ENCODE measurements at places on chromosomes 16 and 17.

GRCh38 chr16:2095918-2096582 is 39.6 kb downstream of the PKD1 start:
- DNase-seq = no peak

GRCh38 chr17:77096570-77097214 is 44.1 kb upstream of the SEC14L1 start:
- no peak for DNase-seq

DNA sequence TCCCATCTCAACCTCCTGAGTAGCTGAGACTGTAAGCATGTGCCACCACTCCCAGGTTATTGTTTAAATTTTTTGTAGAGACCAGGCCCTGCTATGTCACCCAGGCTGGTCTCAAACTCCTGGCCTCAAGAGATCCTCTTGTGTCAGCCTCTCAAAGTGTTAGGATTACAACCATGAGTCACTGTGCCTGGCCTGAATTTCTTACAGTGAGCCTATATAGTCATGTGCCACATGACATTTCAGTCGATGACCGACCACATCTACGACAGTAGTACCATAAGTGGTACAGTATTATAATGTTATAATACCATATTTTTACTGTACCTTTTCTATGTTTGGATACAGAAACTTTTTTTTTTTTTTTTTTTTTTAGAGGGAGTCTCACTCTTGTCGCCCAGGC is 195.3 kb downstream of the STX8 start:
- DNase-seq = no peak

- DNase-seq = no peak
These were observed 33.0 kb upstream of the FOXJ1 start for GRCh38 chr17:76174037-76174436.

- no peak for DNase-seq
These were observed 15.3 kb downstream of the NLK start for GRCh38 chr17:28057731-28058246.

- no peak for DNase-seq
These were observed 159.4 kb upstream of the HSBP1 start for GRCh38 chr16:83648347-83648746.

DNA sequence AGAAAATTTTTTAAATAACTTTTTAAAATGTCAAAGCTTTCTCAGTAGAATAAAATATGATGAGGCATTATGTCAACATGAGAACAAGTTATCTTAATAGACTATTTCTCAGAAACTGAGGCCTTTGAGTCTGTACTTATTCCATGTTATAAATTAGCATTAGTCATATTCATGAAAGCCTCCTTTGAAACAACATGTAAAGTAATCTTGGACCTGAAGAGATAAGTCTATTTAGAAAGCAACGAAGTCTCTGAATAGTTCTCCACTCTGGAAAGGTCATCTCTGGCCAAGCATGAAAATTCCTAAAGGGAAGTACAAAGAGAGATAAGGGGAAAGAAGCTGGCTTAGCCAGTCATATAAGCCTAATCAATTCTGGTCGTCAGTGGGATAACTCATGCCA is 150.8 kb downstream of the CYB561 start:
- DNase-seq = no peak

DNA sequence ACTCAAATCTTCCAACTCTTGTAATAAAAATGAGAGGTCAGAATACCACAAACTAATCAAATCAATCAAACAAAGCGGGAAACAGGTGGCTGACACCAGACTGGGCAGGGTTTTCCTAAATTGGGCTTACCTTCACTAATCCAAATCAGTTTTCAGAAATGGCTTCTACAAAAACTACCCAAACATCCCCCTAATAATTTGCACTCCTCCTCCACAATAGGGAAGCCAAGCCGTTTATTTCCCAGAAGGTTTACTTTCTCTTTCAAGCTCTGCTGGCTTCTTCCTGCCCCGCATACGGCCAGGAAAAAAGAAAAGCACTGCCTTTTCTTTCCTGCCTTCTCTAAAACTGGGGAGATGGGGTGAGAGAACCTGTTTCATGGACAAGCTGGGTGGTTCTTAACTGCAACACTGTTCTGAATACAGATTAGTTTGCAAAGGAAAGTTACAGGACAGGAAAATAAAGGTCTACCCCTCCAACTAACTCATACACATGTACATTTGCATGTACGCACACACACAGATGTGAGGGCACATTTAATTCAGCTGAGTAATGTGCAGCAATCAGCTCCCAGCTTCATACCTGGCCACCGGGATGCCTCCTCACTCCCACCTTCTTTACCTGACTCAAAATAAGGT is 9.2 kb downstream of the STAT3 start:
- DNase-seq = no peak

GRCh38 chr17:1617620-1618174 is 10.9 kb downstream of the SLC43A2 start:
- no peak for DNase-seq

- DNase-seq = no peak
These were observed 229.0 kb upstream of the GSE1 start for GRCh38 chr16:85383836-85384832.

- no peak for DNase-seq
These were observed 54.3 kb upstream of the JPH3 start for GRCh38 chr16:87548046-87548445.

GRCh38 chr17:76912421-76913164 is 44.4 kb downstream of the MGAT5B start:
- no peak for DNase-seq

DNA sequence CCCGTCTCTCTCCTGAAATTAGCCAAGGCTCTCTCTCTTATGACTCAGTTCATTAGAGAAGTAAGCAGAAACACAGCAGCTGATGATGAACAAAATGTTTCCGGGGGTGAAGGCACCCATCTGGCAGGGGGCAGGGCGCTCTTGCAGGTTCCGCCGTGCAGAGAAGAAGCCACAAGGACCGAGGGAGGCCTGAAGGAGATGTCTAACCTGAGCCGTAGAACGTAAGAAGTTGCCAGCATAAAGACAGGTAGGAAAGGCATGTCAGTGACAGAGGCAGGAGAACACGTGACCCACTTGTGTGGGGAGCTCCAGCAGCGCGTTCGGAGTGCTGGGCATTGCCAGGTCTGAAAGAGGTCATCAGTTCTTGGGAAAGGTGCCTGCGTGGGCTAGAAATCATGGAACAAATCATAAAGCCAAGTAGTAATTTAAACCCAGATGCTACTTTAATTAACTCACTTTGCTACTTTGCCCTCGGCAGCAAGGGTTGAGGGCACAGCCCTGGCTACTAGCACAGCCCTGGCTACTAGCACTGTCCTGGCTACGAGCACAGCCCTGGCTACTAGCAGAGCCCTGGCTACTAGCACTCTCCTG is 198.6 kb downstream of the RPTOR start:
- no peak for DNase-seq

DNA sequence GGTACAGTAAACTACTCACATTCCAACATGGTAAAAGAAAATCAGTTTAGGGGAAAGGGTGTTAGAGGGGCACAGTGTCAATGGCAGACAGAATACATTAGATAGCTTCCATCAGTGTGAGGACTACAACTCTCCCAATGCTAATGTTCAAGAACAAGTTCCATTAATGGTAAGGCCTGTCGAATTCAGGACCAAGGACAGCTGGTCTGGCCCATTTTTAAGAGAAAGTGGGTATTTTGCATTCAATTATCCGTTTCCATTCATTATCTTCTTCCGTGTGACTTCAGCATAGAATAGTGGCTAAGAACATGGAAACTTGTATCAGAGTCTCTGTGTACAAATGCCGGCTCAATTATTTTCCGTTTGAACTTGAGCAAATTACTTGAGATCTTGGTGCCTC is 98.4 kb downstream of the XYLT1 start:
- DNase-seq = no peak

DNA sequence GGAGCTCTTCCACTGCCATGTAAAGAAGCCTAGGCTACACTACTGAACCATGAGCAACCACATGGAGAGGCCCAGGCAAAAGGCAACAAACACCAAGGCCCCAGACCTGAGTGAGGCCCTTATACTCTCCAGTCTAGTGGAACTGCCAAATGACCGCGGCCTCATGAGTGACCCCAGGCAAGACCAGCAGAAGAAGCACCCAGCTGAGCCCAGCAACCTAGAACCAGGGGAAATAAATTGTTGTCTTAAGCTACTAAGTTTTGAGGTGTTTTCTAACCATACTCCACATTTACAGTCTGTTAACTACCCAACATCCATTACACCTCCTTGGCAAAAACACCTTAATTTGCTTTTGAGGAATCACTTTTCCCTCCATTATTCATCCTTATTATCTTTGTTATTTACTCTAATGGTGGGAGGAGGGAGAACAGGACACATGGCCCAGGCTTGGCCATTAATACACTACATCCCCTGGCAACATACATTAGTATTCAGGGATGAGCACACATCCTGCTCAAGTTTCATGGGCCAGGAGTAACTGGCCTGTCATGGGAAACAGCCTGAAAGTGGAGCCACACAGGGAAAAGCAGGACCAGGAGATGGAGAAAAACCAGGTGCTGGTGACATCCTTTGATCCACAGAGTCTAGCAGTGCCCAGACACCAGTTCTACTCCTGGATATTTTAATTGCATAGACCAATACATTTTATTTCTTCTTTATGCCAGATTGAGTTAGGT is 26.2 kb downstream of the SLC39A11 start:
- DNase-seq = no peak

DNA sequence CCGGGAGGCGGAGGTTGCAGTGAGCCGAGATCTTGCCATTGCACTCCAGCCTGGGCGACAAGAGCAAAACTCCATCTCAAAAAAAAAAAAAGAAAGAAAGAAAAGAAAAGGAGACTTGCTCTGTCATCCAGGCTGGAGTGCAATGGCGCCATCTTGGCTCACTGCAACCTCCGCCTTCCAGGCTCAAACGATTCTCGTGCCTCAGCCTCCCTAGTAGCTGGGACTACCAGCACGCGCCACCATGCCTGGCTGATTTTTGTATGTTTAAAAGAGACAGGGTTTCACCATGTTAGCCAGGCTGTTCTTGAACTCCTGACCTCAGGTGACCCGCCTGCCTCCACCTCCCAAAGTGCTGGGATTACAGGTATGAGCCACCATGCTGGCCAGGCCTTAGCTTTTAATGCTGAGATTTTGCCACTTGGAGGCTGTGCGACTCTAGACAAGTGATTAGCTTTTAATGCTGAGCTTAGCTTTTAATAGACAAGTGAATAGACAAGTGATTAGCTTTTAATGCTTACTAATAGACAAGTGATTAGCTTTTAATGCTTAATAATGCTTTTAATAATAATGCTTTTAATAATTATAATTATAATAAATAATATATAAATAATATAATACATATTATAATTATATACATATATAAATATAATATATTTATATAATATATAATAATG is 9.6 kb downstream of the LDAF1 start:
- DNase-seq = no peak

- no peak for DNase-seq
These were observed 7.2 kb downstream of the EFCAB5 start for GRCh38 chr17:29948448-29949215.

- DNase-seq = no peak
These were observed 121.3 kb downstream of the RAB11FIP4 start for GRCh38 chr17:31512796-31513195.

DNA sequence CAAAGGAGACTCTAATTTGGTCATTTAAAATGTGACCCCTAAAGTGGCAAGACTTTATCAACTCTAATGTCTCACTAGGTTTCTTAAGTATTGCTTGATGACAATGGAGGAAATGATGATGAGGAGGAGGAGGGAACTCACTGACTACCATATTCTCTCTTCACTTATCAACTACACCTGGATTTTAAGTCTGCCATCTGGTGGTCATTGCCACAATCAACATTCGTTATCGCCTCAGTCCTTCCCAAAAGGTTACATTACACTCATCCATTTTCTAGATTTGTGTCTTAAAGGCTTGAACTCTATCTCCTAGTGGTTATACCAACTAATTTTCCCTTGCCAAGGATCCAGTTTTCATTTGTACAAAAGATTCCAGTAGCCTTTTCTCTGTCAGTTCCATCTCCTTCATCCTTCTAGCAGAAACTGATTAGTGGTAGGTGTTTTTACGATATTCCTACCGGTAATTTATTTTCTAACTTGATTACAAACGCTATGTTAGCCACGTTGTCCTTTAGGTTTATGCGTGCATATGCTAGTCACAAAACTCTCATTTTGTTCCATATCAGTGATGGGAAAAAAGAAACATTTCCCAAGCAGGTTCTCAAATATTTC is 114.6 kb upstream of the NOG start:
- no peak for DNase-seq
